ENCODE measurements at places on chromosomes 1 and 21.

- no peak for DNase-seq
These were observed 60.8 kb downstream of the LRRN2 start for GRCh38 chr1:204624631-204625216.

DNA sequence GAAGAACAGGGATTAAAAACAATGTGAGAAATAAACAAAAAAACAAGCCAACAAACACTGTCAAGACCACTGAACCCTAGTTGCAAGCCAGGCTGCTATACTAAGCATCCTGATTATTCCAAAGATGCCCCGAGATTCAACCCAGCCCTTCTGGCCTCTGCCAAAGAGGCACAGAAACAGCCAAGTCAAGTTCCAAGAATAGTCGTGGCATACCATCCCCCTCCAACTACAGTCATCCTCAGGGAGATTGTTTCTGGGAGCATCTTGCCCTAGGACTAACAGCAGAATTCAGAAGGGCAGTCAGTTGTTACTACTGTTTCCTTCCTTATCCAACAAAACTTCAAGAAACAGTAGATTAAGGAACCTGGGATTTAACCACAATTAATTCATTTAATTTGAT lies 52.3 kb downstream of the ABL2 start:
- no peak for DNase-seq

DNA sequence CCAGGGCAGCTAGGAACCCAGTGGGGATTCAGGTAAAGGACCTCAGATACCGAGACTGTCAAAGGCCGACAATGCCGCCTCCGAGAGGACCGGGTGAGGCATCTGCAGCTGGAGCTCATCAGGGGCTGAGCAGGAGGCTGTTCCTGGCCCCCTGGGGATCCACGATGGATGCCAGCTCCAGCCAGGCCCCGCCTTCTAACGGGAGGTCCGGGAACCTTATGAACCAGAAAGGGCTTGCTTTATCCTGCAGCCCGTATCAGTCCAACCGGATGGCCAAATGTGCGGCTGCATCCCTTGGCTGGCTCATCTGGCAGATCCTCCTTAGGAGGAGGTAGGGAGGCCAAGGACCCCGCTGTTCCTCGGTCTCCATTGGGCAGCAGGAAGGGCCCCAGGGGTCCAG lies 32.0 kb downstream of the SLC45A1 start:
- no peak for DNase-seq

- no peak for DNase-seq
These were observed 16.5 kb downstream of the PIK3CD start for GRCh38 chr1:9668080-9668479.

GRCh38 chr1:230274254-230274653 lies 151.9 kb downstream of the PGBD5 start:
- DNase-seq, result no peak

- no peak for DNase-seq
These were observed 739.4 kb upstream of the ADGRL4 start for GRCh38 chr1:79745929-79746328.

DNA sequence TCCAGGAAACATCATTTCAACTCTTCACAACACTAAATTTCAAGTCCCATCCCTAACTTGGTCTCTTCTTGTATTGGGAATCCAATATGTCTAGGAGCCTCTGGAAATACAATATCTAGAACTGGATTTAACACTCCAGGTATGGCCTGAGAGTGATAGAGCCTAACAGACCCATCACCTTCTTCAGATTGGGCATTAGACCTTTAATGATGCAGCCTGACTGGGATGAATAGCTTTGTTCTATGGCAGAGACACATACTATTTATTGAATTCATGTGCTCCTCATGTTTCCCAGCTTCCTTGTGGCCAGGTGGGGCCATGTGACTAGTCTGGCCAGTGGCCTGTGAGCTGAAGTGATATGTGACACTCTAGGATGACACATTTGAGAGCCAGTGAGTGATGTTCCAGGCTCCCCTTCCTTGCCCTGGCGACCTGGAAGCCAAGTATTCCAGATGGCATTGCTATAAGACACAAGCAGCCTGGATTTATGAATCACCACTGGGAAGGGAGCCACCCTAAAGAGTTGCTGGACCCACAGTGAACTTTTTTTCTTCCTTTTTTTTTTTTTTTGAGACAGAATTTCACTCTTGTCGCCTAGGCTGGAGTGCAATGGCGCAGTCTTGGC lies 31.0 kb upstream of the POU3F1 start:
- DNase-seq, result no peak

DNA sequence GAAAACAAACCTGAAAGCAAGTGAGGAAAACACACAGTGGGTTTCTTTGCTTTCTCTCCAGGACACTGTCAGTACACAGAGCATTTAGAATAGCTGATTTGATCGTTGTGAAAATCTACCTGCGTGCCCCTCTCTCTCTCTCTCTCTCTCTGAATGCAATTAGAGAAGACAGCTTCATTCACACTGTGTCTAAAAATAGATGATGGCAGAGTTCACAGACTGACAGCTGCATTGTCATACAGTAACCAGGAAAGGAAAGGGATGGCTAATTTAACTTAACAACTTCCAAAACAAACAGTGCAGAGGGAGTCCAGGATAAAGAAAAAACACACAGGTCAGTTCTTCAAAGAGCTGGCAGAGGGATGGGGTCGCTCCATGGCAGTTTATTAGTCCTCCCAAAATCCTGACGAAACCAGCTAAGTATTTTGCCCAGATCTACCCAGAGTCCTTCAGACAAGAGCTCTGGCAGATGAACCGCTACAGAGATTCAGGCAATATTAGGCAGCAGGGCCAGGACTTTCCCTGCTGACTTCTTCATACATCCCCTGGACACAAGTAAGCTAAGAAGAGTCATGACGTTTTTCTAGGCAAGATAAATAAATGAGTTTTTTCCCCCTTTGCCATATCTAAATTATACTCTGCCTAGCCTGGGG lies 58.9 kb downstream of the WLS start:
- DNase-seq, result no peak

All from iPS DF 6.9 (cell line).